Brain pericyte (primary cell): ENCODE measurements at places on chromosomes 3 and 15.

GRCh38 chr3:67790043-67790442, 135.6 kb upstream of the SUCLG2 start:
- peak; percentile 29 for DNase-seq

DNA sequence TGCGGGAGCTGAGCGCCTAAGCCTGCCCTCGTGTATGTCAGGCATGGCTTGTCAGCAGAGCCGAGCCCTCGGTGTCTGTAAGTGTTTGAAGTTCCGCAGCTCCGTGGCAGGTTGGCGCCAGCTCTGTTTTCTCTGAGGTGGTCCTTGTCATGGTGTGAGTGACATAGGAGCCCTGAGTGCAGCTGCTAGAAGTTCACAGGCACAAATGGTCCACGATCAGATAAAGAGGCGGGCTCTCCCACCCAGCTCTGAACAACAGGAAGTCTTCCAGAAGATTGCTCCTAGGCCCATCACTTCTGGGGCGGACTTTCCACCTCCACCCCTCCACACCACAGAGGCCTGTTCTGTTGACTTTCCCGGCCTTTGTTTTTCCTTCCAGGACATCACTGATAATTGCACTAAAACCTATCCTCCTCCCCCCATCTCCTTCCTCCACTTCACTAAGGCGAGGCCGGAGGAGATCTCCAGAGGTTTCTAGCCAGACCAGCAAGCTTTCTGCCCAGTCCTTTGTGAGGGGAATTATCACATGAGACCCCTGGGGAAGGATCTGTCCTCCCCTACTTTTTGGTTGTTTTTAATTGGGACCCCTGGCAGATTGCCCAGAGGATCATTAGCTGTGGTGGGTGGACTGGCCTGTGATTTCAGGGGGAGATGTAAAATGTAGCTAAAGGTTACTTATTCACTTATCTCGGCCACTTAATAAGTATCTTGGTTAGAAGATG, 19.9 kb downstream of the ITPR1 start:
- no peak for DNase-seq

DNA sequence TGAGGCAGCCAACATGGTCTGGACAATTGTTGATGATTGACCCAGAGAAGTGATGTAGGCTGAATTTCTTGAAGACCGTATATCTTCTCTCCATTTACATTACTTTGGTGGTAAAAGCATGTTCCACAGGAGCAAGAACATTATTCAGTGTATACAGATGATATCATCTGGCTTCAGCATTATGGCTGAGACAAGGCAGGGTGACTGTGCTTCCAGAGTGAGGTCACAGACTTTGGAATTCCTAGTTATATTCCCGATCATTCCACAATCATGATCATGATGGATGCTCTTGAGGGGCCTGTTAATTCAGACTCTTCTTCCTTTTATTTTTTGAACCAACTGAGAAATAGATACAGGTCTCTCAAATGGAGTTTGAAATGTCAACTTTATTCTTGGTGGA, 19.0 kb downstream of the PLS1 start:
- DNase-seq, result no peak

- DNase-seq, result no peak
Measured at GRCh38 chr15:20646529-20647142, 105.0 kb upstream of the GOLGA6L6 start.

DNA sequence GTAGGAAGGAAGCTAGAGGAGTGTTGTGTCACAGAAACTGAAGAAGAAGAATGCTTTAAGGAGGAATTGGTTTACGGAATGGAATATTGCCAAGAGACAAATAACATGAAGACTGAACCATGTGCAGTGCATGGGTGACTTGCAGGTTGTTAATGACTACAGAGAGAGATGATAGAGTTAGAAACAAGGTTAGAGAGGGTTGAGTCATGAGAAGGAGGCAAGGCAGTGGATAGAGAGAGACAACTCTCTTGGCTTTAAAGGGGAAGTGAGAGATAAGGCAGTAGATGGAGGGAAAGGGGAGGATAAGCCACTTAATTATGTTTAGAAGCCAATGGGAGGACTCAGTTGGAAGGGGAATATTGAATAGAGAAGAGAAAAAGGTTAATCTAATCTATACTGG, 119.3 kb upstream of the CCNL1 start:
- no peak for DNase-seq

DNA sequence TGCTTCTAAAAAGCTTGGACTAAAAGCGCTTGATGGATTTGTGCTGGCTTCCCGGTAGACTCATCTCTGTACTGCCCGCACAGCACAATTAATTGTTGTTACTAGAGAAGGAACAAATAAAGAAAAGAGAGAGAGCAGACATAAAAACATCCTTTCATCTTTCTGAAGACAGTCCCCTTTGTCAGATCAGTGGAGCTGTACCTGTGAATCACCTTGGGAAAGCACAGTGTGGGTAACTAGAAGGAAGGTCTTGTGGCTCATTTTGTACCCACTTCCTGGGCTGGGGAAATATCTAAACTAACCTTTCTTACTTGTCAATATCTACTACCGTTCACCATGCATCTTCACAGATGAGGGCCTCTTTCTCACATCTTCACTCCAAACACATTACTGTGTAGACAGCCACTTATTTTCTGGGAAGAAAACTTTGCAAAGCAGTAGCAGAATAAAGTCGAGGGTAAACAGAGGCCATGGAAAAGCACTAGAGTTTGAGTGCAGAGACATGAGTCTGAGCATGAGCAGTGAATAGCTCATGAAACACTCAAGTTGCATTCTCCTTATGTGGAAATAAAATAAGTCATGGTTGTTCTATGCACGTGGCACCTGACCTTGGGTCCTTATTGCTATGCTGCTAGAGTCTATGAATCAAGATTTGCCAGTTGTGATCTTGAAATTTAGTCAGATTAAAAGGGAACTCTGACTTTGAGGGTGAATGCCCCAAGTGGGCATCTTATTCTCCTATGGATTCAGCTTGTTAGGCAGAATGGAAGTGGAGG, 169.3 kb downstream of the LPP start:
- DNase-seq, result no peak
